Lower leg skin (tissue), 4 donors: ENCODE measurements at places on chromosomes 16 and 17.

GRCh38 chr16:19722981-19723380, 4.9 kb downstream of the IQCK start:
- peak; percentile 43 for DNase-seq

- DNase-seq = no peak
Measured at GRCh38 chr17:44972953-44973352, 4.8 kb upstream of the C1QL1 start.

DNA sequence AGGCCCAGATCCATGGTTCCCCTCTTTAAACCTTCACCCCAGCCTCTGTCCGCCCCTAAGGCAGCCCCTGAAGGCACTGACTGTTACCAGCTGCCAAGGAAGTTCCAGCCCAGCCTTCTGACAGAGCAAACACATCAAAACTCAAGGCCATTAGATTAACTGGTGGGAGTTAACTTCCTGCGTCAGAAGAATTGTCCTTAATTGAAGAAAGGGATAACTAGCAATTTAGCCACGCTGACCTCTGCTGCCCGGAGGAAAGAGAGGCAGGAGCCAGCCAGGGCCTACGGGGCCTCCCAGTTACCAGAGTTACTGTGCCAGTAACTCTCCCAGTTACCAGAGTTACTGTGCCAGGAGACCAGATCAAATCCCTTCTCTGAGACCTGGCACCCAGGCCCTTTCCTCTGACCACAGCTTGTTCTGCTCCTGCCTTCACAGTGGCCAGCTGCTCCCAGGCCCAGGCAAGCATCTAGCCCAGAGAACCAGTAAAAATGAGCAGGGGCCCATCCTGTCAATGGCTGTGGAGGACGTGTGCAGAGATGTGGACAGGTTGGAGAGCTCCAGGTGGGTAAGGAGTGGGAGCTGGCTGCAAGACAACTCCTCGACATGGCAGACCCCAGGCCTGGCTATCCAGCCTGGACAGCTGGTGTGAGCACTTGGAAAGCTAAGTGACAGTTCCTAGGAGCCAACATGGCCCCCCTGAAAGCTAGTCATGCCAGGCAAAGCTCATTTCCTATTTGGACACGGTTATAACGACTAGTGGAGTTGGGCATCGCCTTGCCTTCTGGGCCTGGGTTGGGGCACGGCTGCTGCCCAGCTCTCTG, 2.8 kb upstream of the PITPNM3 start:
- DNase-seq = peak; percentile 82

- peak; percentile 12 for DNase-seq
Measured at GRCh38 chr17:142102-142661, 4.8 kb downstream of the SCGB1C2 start.

GRCh38 chr17:17141860-17142552, 64.1 kb downstream of the PLD6 start:
- DNase-seq = no peak

DNA sequence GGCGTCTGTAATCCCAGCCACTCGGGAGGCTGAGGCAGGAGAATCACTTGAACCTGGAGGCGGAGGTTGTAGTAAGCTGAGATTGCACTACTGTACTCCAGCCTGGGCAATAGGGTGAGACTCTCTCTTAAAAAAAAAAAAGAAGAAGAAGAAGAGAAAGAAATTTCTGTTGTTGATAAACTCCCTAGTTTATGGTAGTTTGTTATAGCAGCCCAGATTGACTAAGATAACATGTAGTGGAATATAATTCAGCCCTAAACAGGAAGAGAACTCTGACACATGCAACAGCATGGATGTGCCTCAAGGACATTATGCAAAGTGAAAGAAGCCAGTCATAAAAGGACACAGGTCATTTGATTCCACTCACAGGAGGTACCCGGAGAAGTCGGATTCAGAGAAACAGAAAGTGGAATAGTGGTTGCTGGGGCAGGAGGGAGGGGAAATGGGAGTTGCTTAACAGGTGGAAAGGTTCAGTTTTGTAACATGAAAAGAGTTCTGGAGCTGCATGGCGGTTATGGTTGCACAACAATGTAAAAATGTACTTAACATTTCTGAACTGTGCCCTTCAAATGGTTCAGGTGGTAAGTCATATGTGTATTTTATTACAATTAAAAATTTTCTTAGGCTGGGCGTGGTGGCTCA, 26.0 kb upstream of the PRM1 start:
- DNase-seq = no peak

GRCh38 chr16:58511933-58512815, 3.1 kb upstream of the SETD6 start:
- DNase-seq = peak; percentile 96
